ENCODE measurements at places on chromosomes 11 and 22. TPM values are rescaled to one million over a fixed set of nuclear protein-coding genes. Genes with fewer than 3 reads are reported as not detected.

MB gene
- not detected for total RNA-seq

- DNase-seq = peak; percentile 78
These were observed 21.0 kb upstream of the UBASH3B start for GRCh38 chr11:122634501-122634900.

DNA sequence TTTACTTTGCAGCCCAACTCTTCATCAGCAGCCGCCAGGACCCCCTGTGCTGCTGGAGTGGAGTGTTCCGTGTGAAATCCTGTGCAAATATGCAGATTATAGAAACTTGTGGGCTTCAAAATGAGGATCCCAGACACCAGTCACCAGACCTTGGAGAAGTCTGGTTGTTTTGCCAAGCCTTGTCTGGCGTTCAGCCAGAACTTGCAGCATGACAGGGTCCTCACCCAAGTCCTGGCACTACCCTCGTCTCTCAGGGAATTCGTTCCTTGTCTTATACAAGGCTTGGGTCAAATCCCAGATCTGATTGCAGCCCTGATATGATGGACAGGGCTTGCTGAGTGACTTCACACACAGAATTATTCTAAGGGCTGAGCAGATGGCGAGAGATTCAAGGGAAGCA, 18.9 kb downstream of the SHISAL1 start:
- no peak for DNase-seq

DNA sequence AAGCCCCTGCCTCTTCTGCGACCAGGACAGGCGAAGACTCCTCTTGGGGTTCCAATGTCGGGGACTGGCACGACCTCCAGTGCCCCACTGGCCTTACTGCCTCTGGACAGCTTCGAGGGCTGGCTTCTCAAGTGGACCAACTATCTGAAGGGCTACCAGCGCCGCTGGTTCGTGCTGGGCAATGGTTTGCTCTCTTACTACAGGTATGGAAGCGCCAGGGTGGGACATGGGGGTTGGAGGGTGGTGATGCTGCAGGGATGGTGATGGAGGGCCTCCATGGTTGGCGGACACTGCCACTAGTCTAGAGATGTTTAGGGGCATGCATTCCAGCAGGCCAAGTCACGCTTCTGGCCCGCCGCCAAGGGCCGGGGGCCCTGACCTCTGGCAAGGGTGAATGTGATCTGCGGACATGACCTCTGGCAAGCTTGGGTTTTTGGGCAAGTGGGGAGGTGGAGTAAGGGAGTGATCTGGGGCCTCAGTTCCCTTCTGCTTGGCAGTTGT, 727 bp downstream of the OSBP2 start:
- no peak for DNase-seq

DNA sequence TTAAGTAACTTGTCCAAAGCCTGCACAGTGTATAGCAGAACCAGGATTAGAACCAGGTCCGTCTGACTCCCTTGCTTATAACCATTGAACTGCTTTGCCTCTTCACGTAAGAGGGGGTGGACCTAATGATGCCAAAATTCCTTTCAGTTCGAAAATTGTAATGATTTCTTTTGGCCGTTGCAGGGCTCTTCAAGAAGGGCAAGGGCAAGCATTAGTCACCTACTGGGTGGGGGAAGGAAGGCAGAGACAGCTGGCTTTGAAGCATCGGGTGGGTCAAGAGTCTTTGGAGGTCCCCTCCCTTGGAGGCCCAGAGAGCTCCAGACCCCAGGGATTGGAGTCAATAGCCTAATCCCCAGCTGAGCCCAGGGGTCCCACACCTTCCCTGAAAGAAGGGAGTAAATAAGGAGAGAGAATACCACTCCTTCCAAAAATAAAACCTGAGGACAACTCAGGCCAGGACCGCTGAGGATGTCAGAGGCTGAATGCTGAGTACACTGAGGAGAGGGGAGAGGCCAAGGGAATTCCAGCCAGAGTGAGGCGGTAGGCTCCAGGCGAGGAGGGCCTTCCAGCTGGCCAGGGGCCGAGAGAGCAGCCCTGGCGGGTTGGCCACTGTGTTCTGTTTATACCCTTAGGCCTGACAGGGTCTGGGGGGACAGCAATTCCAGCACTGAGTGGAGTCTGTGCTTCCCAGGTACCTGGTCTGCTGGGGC, 14.1 kb downstream of the CREB3L1 start:
- no peak for DNase-seq

All from H4 (cell line).